Stimulated activated CD4-positive, alpha-beta T cell treated with anti-CD3 and anti-CD28 coated beads, Interleukin-1b, Interleukin-23, amount 100 ng/mL, for 1 hour (primary cell): ENCODE measurements at places on chromosomes 13 and 19.

DNA sequence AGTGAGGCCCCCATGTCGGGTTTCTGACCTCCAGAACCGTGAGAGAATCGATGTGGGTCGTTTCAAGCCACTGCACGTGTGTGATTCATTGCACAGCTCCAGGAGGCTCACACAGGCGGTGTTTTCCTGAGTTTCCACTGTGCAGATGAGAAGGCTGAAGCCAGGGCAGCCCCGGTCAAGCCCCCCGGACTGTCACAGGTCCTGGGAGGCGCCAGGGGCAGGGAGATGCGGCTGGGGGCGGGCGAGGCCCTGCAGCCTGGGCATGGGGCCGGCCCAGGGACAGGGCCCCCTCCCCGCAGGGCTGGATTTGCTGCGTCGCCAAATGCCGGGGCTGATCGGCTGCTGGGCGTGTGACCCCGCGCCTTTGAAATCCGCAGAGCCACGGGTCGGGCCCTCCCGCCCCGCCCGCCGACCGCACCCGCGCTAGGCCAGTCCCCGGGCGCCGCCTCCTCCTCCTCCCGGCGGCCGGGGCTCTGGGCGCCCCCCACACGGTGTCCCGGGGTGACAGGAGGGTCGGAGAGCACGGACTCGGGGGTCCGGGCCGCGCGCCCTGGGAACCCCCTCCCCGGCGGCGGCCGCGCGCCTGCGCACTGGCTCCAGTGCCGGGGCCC lies 9.9 kb upstream of the MKNK2 start:
- DNase-seq, result no peak

GRCh38 chr13:75931116-75931515 lies 295.0 kb downstream of the LMO7 start:
- no peak for DNase-seq

GRCh38 chr19:21680671-21681070 lies 86.7 kb downstream of the ZNF100 start:
- no peak for DNase-seq

DNA sequence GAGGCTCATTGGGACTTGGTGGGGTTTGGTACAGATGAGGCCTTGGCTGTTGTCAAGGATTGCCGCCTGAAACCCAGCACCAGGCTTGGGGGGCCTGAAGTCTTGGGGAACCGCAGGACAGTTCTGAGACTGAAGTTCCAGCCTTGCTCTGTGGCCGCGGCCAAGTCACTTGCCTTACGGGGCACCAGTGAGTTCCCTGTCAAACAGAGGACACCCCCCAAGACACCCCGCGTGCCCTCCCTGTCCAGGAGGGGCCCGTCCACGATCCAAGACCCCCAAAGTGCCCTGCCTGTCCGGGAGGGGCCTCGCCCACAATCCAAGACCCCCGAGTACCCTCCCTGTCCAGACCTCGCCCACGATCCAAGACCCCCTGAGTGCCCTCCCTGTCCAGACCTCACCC lies 2.5 kb downstream of the CDC34 start:
- no peak for DNase-seq

- DNase-seq, result peak; percentile 27
Measured at GRCh38 chr19:10501971-10502523, 1.1 kb downstream of the KEAP1 start.
